ENCODE measurements at places on chromosomes 12 and 14. TPM values are rescaled to one million over a fixed set of nuclear protein-coding genes. Genes with fewer than 3 reads are reported as not detected.

DNA sequence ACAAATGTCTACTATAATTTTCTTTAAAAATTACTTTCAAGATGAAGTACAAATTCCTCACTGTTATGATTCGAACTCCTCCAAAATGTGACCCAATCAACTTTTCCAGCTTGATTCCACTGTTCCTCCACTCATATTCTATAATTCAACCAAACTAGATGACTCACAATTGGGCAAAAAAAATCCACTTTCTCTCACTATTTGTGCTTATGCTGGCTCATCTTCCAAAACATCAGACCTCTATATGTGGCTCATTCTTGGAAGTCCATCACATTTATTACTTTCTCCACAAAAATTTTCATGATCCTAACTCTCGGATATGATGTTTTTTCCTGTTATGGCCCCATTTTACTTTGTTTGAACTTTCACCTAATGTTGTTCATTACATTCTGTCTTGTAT is 26.9 kb upstream of the RXYLT1 start:
- DNase-seq, result no peak

DNA sequence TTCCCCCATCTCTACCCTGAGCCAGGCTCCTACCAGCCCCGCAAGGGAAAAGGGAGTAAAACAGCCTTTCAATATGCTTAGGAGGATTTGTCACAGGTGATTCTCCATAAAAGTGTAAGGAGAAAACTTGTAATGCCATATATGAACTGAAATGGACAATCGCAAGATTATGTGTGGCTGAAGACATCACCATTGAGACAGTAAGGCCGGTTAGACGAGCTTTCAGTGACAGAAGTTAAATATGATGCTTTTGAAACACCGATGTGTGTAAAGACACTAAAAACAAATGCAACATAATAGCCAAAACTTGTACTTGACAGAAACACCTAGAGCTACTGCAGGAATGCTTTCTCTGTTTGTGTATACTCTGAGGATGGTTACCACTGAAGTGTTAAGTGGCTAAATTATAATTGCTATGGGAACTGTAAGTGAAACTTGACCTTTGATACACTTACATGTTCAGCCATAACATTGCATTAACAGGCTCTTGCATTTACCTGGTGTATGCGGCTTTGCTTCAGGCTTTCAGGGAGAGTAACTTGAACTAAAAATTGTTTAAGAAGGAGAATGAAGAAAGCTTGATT is 42.3 kb downstream of the FAR2 start:
- no peak for DNase-seq

DNA sequence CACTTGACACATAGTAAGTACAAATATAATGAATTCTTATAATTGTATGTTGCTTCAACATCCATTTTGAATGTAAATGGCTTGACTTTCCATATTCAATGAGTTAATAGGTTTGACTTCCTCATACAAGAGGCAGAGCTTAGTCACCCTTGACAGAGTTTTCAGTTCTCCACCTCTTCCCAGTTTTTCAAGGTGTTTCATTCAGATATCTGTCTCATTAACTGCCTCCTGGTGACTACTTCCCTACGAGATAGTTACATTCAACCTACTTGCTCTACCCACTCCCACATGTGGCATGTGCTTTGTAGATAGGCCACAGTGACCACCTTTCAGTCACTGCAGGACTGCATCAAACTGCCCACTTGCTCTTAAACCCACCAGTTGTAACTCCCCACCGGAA is 60.0 kb downstream of the MYF5 start:
- no peak for DNase-seq

The KRT80 gene
- 0.08 TPM for total RNA-seq

GRCh38 chr12:5694759-5695409 is 250.2 kb downstream of the ANO2 start:
- DNase-seq, result no peak

- DNase-seq, result no peak
Measured at GRCh38 chr12:851913-852312, 97.6 kb downstream of the RAD52 start.

GRCh38 chr14:45716572-45716971 is 463.6 kb upstream of the MIS18BP1 start:
- no peak for DNase-seq

DNA sequence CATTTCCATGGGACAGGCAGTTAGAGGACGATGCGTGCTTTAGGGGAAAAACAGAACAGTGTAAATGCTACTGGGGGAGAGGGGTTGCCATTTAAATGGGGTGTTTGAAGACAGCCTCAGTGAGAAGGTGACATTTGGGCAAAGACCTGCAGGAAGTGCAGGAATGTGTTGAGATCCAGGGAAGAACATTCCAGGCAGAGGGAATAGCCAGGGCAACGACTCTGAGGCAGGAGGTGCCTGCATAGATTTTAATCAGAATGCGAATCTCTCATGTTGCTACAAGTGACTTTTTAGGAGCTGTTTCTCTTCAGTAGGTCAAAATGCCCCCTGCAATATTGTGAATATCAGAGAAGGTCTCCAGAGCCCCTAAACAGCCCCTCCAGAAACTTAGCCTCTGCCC is 7.6 kb upstream of the SCARB1 start:
- no peak for DNase-seq

GRCh38 chr14:58078068-58078467 is 73.9 kb downstream of the ARMH4 start:
- no peak for DNase-seq

DNA sequence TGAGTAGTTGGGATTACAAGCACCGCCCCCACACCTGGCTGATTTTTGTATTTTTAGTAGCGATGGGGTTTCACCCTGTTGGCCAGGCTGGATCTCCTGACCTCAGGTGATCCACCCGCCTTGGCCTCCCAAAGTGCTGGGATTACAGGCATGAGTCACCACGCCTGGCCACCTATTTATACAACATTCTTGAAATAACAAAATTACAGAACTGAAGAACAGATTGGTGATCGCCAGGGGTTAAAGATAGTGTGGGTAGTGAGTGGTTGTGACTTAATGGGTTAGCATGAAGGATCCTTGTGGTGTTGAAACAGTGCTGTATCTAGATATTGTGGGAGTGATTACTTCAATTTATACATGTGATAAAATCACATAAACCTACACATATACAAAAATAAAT is 7.4 kb downstream of the GLIPR1L1 start:
- no peak for DNase-seq

DNA sequence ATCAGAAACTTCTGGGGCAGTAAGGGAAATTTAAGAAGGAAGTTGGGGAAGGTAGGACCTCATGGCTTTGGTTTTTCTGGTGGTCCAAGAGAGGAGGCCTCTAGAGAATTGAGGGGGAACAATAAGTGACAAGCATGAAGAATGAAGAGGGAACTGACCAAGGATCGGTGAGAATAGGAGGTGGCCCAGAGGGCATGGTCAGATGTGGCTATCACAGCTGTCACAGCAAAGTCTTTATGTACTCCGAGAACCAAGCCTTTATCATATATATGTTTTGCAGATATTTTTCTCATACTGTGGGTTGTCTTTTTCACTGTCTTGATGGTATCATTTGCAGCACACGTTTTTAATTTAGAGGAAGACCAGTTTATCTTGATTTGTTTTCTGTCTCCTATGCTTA is 64.3 kb downstream of the PPP2R5C start:
- DNase-seq, result no peak

The INHBC gene
- total RNA-seq, result 2.8 TPM

The MARK3 gene
- 48.0 TPM for total RNA-seq

- DNase-seq, result no peak
Measured at GRCh38 chr14:46433381-46433780, 218.2 kb downstream of the RPL10L start.

DNA sequence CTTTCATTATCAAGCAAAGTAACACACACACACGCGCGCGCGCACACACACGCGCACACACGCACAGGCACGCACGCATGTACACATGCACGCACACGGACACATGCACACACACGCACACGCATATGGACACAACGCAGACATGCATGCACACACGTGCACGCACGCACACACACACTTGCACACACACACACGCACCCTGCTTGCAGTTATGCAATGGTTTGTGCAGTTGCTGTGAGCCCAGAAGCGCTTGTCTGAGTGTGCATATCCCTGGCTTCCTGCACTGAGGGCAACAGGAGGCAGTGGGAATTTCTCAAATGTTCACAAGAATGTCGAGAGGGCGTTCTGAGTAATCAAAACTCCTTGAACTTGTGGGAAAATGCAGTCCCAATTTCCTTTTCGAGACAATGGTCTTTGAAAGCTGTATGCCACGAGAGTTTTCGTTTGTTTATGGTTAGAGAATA is 41.6 kb downstream of the NFKBIA start:
- no peak for DNase-seq

- no peak for DNase-seq
Measured at GRCh38 chr14:30330445-30330844, 228.5 kb upstream of the G2E3 start.

- DNase-seq, result no peak
Measured at GRCh38 chr14:105389534-105389933, 8.8 kb upstream of the TEX22 start.

The C3AR1 gene
- total RNA-seq, result 8.8 TPM

The ESRRB gene
- total RNA-seq, result 0.08 TPM

DNA sequence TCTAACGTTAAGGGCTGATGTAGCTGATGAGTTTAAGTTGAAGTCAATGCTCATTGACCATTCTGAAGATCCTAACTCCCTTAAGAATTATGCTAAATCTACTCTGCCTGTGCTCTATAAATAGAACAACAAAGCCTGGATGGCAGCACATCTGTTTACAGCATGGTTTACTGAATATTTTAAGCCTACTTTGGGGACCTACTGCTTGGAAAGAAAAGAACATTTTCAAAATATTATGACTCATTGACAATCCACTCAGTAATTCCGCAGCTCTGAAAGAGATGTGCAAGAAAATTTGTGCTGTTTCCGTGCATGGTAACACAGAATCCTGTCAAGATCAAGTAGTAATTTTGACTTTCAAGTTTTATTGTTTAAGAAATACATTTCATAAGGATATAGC is 35.0 kb upstream of the NAV3 start:
- DNase-seq, result no peak

DNA sequence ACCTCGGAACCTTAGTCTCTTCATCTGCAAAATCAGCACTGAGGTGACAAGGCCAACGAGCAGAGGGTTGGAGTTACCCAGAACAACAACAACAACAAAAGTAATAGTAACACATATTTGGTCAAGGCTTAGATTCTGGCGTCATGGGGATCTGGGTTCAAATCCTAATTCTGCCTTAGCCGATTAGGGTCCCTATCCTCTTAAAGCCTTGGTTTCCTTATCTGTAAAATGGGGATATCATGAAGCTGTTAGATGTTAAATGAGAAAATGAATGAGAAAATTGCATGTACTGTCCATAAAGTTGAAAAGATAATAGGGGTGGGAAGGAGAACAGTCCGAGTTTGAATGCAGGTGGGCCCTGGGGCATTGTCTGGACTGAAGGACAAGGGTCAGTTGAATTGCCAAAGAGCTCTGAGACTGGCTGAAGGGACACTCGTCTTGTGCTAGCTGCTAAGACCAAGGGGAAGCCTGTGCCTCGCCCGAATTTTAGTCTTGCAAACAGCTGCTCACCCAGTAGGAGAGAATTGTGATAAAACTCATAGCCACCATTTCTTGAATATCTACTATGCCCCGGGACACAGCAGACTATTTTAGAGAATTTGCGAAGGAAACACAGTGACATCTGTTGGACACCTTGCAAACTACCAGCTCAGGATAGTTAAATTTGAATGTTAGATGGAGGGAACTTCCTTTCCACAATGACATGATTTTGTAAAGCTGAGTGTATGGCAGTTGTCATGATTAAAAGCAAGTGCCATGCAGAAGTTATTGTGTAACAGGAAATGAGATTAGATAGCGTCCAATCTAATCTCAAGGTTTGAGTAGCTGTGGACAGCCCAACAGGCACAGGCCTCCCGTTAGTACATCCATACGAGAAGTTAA is 6.8 kb upstream of the HNF1A start:
- no peak for DNase-seq

- no peak for DNase-seq
Measured at GRCh38 chr12:130803702-130804101, 35.3 kb downstream of the STX2 start.

GRCh38 chr12:44362947-44363346 is 513.2 kb downstream of the NELL2 start:
- DNase-seq, result no peak

The ACSM4 gene
- total RNA-seq, result not detected

The ADAM21 gene
- not detected for total RNA-seq

DNA sequence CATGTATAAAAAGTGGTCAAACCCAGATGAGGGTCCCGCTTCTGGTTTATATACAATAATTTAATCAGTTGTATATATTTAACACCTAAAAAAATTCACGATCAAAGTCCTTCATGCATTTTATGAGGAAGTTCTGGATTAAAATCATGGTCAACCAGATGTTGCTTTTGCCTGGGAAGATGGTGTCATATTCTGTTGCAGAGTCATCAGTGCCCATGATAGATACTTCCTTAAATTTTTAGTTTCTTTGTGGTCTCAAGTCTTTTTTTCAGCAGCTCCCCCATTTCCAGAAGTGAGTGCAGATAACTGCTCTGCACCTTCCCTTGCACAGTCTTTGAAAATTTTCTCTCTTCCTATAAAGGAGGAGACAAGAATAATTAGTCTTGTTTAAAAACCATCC is 16.1 kb downstream of the ERP29 start:
- DNase-seq, result no peak

The WDR89 gene
- total RNA-seq, result 9.2 TPM

DNA sequence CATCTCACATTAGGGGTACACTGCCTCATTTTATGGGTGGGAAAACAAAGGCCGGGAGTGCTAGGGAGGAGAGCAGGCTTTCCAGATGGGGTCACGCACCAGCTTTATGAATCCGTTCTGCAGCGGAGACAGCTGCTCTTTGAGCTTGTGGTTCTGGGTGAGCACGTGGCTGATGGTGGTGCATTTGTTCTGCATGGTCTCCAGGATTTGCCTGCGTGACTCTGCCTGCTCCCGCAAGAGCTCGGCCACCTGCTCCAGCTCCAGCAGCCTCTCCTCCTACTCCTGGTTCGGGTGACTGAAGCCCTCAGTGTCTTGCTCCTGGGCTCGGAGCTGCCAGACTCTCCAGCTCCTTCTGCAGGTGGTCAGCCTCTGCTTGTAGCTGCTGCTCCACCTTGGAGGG is 23.6 kb upstream of the BLTP3B start:
- DNase-seq, result no peak

The EGLN3 gene
- total RNA-seq, result 2.3 TPM
